ENCODE measurements at places on chromosomes 1 and 21.

DNA sequence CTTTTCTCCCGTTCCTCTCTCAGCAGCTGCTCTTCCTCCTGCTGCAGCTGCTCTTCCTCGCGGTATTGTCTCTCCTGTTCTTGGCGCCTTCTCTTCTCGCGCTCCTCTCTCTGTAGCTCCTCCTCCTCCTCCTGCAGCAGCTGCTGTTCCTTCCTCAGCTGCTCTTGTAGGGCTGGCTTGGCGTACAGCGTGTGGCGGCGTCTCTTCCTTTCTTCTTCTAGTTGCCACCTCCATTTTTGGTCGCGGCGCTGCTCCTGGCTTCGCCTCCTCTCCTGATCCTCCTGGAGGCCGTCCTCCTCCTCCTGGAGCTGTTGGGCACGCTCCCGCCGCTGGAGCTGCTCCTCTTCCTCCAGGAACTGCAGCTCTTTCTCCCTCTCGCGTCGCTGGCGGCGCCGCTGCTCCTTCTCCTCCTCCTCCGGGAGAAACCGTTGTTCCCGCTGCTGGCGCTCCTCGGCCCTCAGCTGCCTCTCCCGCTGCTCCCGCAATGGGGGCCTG lies 4.8 kb downstream of the TCHH start:
- DNase-seq: peak; percentile 44

- DNase-seq: no peak
These were observed 122.3 kb upstream of the C1orf105 start for GRCh38 chr1:172298141-172298540.

DNA sequence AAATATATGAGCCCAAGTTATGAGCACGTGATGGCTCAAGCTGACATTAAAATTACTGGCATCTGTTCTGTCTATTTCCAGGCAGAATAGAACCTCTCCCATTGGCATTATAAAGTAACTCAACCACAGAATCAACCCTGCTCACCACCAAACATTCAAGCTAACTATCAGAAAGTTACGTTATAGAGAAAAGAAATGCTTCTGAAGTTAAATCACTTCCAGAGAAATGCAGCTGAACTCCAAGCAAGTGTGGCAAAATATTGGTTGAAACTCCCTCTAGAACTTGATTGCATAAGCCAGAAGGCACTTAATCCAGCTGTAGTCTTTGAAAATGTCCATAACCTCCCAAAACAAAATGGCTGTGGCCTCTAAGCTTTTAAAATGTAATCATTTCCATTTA lies 36.2 kb upstream of the UBE2U start:
- DNase-seq: peak; percentile 57

- DNase-seq: no peak
These were observed 111.0 kb downstream of the NTNG1 start for GRCh38 chr1:107251839-107252238.

DNA sequence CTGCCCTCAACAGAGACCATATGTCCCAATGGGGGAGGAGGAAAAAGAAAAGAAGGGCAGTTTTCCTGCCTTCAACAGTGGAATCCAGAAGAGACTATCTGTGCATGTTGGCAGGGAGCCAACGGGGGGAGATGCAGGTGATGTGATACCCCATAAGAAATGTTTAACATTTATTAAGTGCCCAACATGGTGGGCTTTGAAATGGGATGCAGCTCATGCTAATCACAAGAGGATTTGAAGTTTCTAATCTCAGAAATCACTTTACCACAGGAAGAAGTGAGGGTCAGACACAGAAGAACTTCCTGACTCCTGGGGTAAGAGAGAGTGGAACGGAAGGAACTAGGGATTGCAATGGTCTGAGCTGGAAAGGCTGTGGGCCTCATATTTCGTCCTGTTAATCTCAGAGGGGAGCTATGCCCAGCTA lies 16.2 kb downstream of the CSRP1 start:
- DNase-seq: no peak

DNA sequence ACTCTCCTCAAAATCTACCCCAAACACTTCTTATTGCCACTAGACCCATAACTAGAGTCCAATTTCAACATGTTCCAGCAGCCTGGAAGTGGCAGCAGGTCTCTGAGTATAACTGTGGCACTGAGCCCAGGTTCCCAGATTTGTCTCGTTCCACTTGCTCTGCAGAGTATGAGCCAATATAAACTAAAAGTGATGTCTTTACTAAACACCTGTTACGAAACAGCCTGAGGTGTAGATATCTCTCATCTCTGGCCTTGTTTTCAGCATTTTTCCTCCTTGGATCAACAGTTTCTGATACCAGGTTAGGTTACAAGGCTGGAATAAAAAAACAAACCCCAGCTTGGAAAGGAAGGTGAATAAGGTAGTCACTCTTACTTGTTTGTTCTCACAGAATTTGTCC lies 25.2 kb upstream of the PRDX6 start:
- DNase-seq: peak; percentile 25

DNA sequence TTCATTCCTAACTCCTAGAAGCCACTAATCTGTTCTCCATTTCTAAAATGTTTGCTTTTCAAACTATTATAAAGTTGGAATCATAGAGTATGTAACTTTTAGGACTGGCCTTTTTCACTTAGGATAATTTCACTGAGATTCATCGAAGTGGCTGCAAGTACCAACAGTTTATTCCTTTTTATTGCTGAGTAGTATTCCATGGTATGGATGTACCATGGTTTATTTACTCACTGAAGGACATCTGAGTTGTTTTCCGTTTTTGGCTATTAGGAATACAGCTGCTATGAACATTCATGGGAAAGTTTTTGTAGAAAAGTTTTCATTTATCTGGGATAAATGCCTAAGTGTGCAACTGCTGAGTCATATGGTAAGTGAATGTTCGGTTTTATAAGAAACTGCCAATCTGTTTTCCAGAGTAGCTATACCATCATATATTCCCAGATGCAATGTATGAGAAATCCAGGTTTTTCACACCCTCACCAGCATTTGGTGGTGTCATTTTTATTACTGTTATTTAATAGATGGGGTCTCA lies 66.3 kb downstream of the SLC27A3 start:
- peak; percentile 34 for DNase-seq
